ENCODE measurements at places on chromosomes 11 and 22. TPM values are rescaled to one million over a fixed set of nuclear protein-coding genes. Genes with fewer than 3 reads are reported as not detected.

The SCUBE2 gene
- total RNA-seq = 26.9 TPM

The SCGB1C1 gene
- total RNA-seq = not detected

The MS4A7 gene
- 3.5 TPM for total RNA-seq

The GGT5 gene
- 2.3 TPM for total RNA-seq

The RBFOX2 gene
- total RNA-seq = 397 TPM

The TECTA gene
- 4.1 TPM for total RNA-seq

The HBB gene
- 418 TPM for total RNA-seq

The OR52A1 gene
- not detected for total RNA-seq

All from cerebellum (tissue), 4 donors.